Kasumi-1 (cell line): ENCODE measurements at places on chromosomes 7 and 10.

DNA sequence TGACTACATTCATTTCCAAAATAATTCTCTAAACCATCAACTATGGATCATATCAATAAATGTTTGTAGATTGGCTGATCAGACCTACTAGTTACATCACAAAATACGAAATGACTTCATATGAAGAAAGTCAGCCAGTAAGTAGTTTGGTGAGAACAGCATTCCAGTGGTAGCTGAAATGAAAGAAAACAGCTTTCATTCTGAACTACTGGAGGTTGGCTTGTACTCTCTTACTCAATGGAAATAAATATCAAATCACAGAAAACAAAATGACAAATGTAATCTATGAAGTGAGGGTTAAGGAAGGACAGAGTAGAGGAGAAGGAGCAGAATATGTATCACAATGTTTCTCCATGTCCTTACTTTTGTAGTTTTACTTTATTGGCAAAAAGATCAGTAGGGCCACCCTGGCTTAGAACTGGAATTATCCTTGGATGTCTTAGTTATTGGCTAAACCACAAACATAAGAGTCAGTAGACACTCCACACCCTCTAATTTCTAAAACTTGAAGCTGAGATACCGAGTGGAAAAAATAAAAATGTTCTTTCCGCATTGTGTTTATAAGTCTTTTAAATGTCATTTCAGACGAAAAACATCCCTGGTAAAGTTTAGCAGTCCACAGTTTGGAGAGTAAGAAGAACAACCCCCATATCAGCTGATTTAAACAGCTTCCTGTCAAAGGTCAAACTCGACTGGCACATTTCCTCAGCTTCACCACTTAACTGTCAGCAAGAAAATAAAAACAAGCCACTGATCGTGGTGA lies 74.0 kb upstream of the DGKI start:
- no peak for DNase-seq

DNA sequence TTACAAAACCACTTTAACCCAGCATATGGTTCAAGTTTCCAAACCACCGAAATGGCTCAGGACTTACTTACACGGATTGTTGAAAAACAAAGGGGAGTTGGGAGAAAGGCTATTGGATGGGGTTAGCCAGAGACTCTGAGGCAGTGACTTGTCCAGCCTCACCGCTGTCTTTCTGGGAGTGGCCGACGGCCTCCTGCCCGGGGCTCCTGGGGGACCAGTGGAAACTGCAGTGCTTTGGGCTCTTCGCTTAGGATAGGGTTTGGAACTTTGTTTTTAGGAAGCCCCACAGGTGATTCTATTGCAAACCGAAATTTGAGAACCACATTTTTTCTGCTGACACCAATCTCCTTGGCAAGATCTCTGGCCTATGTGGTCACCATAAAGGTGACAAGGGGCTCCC lies 38.1 kb upstream of the R3HCC1L start:
- DNase-seq, result no peak

DNA sequence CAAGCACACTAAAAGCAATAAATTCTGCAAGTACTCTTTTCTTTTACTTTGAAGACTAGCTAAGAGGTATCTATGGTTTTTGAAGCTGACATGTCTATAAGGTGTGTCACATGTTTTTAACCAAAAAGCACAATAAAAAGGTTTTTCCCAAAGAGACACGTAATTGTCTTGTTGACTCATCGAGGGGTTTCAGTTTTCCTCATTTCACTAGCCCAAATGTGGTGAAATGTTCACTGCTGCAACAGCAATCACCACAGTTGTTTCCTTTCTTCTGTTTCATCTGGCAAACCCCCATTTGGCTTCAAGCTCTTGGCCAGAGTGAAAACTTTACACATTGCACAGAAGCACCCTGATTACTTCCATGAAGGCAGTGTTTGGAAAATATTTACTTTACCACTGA lies 3.8 kb upstream of the HOXA4 start:
- DNase-seq, result peak; percentile 73

DNA sequence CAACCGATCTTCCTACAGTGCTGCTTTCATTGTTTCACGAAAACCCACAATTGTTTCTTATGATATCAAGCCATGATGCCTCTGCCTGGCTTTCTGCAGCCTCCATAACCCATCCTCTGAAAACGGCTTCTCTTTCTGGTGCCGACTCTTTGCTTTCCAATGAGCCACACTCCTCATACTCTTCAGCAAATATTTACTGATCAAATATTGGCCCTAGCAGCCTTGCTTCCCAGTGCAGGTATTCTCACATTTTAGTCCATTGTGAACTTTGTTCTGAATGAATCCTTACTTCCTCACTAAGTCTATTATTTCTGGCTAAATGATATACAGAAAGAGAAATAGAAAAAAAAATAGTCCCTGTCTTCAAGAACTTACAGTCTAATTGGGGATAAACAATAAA lies 35.5 kb downstream of the LAMB1 start:
- DNase-seq, result no peak

- DNase-seq, result no peak
Observed at GRCh38 chr10:130016993-130017630, 53.0 kb upstream of the EBF3 start.
